ENCODE measurements at places on chromosomes 12 and 14.

DNA sequence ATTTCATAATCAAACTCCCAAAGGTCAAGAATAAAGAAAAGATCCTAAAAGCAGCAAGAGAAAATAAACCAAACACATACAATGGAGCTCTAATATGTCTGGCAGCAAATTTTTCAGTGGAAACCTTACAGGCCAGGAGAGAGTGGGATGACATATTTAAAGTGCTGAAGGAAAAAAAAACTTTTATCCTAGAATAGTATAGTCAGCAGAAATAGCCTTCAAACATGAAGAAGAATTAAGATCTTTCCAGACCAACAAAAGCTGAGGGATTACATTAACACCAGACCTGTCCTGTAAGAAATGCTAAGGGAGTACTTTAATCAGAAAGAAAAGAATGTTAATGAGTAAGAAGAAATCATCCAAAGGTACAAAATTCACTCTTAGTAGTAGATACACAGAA is 215.7 kb upstream of the IGF1 start:
- DNase-seq, result no peak

GRCh38 chr12:108613548-108613947 is 15.7 kb upstream of the TMEM119 start:
- DNase-seq, result no peak

DNA sequence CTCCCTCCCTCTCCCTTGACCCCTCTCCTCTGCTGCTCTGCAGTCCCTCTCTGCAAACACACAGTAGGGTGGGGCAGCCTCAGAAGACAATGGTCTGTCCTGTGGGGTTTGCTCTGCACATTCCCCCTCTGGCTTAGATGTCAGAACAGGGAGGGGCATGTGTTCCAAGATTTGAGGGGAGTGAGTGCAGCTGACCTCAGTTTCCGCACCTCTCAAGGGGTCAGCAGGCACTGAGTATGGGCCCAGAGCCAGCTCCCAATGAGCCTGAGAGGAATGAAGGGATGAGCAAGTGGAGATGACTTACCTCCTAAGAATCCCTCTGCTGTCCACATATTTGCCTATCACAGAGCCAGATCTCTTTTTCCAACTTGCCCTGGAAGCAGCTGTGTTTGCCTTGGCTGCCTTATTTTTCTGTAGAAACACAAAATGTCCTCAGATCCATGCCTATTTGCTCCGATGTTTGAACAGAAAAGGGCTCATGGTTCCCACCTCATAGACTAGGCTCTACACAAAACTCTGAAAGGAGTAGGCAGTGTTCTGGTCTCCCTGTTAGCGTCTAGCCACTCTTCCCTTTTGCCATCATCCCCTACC is 111.4 kb downstream of the CRACR2A start:
- DNase-seq, result no peak

DNA sequence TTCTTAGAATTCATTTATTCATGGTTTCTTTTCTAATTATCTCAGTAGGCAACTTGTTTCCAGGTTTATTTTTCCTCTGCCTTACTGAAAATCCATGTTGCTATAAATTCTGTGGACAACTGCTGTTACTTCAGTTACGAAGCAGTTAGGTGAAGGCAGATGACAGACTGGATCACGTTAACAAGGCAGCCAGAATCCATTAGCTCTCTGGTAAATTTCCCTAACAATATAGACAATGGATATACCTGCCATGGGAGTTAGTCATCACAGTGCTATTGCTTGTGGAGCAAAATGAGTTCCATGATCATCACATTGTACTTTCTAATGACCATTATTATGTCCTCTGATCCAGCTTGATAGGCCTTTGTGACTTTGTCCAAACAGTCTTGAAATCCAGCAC is 291.5 kb downstream of the NELL2 start:
- DNase-seq, result no peak

DNA sequence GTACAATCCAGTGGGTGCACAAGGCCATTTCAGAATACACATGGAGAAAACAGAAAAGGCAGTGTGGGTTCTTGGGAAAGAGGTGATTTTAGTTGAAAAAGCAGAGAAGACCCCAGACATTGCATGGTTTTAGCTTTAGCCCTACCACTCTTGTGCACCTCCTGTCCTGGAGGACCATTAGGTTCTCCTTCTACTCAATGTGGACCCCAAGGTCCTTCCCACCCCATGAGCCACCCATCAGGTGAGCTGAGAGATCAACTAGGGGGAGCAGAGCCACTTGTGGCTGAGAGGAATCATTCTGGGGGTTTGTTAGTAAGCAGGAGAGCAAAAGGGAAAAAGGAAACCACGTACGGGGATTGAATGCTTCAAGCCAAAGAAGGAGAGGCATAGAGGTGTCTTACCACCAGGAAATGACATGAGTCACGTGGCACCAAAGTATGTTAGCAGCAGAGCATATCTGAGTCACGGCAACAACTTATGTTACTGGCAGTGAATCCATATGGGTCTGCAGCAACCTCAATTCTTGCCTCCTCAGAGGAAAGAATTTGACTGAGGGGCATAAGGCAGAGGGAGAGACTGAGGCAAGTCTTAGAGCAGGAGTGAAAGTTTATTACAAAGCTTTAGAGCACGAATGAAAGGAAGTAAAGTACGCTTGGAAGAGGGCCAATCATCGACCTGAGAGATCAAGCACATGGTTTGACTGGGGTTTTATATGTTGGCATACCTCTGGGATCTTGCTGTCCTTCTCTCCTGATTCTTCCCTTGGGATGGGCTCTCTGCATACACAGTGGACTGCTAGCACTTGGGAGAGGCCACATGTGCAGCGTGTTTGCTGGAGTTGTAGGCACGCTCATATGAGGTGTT is 73.9 kb downstream of the HSD17B6 start:
- DNase-seq, result no peak

GRCh38 chr14:105065280-105066228 is at the start of gene GPR132:
GPR132 (minus strand) TSS chr14:105065430; CDS start chr14:105055420, 10,010 bp downstream.
- DNase-seq, result no peak

DNA sequence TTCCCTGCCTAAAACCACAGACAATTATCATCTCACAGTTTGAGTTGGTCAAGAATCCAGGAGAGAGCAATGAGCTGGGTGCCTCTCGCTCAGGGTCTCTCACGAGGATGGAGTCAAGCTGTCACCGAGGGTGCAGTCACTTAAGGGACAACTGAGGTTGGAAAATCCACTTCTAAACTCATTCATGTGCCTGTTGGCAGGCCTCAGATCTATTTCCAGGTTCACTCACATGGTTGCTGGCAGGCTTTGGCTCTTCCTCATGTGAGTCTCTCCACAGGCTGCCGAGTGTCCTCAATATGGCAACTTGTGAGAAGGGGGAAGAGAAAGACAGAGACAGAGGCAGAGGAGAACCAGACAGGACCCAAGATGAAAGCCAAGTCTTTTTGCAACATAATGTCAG is 10.5 kb upstream of the OR10P1 start:
- no peak for DNase-seq

Measured in anterior cingulate cortex (tissue), 58 donors.